ENCODE measurements at places on chromosomes 2 and 18.

DNA sequence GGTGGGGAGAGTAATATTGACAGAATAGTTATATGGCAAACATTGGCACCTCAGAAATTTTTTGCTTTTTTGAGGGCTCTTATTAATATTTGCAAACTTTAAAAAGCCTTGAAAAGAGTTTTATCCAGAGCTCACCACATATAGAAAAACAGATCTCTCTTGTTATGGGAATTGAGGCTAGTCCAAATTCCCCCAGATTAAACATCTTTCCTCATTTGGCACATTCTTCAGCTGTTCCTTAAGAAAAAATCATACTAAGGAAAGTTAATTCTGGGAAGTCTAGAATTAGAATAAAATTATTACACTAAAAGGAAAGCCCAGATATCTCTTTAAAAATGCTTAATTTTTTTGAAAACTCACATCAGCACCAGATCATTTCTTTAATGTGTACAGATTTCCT, 5.6 kb downstream of the TFPI start:
- no peak for DNase-seq

DNA sequence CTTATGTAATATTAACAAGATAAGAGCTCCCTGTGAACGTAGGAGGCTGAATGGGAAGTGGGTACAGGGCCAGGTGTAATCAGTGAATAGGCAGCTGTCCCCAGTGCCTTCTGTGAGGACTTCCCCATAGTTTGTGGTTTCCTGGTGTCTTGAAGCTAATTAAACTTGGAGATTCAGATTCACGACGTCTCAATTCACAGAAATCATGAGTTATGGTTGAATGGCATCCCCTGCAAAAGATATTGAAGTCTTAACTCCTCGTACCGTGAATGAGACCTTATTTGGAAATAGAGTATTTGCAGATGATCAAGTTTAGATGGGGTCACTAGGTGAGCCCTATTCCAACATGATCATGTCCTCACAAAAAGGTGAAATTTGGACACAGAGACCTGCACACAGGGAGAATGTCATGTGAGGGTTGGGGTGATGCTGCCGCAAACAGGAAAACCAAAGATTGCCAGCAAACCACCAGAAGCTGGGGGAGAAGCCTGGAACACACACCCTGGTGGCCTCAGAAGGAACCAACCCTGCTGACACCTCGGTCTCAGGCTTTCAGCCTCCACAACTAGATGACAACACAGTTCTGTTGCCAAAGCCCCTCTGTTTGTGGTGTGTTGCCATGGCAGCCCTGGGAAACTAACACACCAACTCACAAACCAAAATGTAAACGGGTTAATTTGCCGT, 13.2 kb downstream of the ARL4C start:
- DNase-seq: no peak

DNA sequence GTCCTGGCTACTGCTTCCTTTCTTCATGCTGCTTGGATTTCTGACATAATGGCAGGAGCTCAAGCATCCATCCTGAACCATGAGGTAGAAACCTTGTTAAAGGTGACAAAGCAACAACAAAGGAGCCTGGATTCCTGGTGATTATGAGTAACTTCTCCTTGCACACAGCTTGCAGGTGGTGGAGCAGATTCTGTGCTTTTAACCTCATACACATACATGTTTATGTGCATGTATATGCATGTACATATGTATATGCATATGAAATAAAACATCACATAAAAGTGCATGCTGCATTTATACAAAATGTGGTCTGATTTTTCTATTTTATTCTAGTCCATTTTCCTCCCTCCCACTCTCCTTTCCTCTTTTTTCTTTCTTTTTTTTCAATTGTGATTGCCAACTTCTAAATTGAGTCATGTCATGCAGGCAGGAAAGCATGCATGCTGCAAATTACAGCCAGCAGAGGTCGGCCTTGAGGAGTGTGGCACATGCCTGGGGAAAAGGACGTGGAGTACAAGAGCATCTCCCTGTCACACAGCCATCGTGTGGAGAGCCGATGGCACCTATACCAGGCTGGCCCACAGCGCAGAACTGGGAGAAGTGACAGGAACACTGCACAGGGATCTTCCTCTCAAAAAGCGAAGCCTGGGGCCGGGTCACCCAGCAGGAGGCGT, 17.9 kb downstream of the LCT start:
- no peak for DNase-seq

DNA sequence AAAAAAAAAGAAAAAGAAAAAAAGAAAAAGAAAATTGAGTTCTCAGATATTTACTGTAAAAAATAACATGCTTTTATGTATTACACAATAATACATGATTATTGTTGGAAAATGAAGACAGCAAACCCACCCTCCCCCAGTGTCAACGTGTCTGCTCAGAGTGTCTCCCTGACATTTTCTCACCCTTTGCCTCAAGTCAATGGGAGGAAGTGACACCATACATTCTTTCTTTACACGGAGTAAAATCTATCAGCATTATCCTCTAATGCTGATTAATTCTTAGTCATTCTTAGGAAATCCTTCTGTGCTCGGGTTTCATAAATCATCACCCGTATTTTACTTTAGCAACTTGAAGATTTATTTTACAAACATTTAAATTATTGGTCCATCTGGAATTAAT, 32.0 kb downstream of the CTAGE1 start:
- no peak for DNase-seq

- DNase-seq: no peak
Observed at GRCh38 chr2:42569883-42570282, 1.5 kb downstream of the MTA3 start.

Data from GM12864 (cell line).